ENCODE measurements at places on chromosomes 6 and 20.

DNA sequence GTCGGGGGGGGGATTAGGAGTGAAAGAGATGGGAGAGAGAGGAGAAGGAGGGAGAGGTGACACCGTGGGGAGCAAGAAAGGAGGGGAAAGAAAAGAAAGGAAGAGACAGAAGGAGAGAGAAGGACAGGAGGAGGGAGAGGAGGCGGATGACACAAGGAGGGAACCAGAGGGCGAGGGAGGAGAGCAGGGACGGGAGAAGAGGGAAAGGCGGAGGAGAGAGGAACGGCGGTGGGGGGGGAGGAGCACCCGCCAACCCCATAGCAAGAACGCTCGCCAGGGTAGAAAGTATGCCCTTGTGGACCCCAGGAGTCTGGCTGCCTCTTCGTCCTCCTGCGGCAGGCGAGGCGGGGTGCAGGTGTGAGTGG is 4.5 kb upstream of the INSM1 start:
- DNase-seq: no peak
- peak overlapping the region; percentile 14 for H3K4me3 ChIP-seq
- H3K4me1 ChIP-seq: peaks cover 56% of the 10 kb centered on the region
- no peaks in the 10 kb centered on the region for H3K36me3 ChIP-seq

GRCh38 chr6:123427008-123427407 is 209.7 kb downstream of the TRDN start:
- no peaks in the 10 kb centered on the region for H3K4me1 ChIP-seq
- no peak overlapping the region for H3K4me3 ChIP-seq
- H3K36me3 ChIP-seq: no peaks in the 10 kb centered on the region
- no peak overlapping the region for H3K27ac ChIP-seq
- H3K27me3 ChIP-seq: no peaks in the 10 kb centered on the region

- no peaks in the 10 kb centered on the region for H3K36me3 ChIP-seq
- peak overlapping the region; percentile 10 for H3K27ac ChIP-seq
- H3K27me3 ChIP-seq: no peaks in the 10 kb centered on the region
- peaks cover 8% of the 10 kb centered on the region for H3K4me1 ChIP-seq
- no peak for DNase-seq
Observed at GRCh38 chr6:18477301-18477941, 90.3 kb downstream of the RNF144B start.

GRCh38 chr6:6317386-6317785 is 3.1 kb downstream of the F13A1 start:
- no peaks in the 10 kb centered on the region for H3K36me3 ChIP-seq
- peak overlapping the region; percentile 30 for H3K4me3 ChIP-seq
- H3K4me1 ChIP-seq: no peaks in the 10 kb centered on the region

- no peak overlapping the region for H3K4me3 ChIP-seq
- H3K36me3 ChIP-seq: no peaks in the 10 kb centered on the region
- DNase-seq: peak; percentile 64
- peaks cover 4% of the 10 kb centered on the region for H3K4me1 ChIP-seq
- H3K27me3 ChIP-seq: no peaks in the 10 kb centered on the region
- H3K27ac ChIP-seq: no peak overlapping the region
Observed at GRCh38 chr6:138397128-138398122, 6.6 kb upstream of the HEBP2 start.

- DNase-seq: no peak
- H3K27ac ChIP-seq: no peak overlapping the region
- no peaks in the 10 kb centered on the region for H3K27me3 ChIP-seq
- no peaks in the 10 kb centered on the region for H3K36me3 ChIP-seq
Observed at GRCh38 chr6:81708113-81708699, 44.3 kb downstream of the TENT5A start.

DNA sequence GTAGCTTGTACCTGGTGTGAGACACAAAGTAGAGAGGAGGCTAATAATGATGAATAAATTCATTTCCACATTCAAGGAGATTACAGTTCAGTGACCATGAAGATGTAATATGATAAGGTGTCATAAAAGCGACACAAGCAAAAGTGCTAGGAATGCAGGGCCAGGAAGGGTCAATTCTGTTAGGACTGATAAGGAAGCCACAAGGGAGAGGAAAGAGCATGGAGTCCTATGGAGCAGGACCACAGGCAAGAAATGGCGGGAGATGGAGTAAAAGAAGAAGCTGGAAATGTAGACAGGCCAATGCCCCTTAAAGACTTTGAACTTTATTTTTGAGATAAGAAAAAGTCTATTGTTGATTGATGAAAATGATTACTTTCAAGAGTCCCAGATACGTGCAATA is 161.8 kb upstream of the KCNK16 start:
- no peak for DNase-seq
- H3K4me3 ChIP-seq: no peak overlapping the region
- H3K27ac ChIP-seq: no peak overlapping the region
- no peaks in the 10 kb centered on the region for H3K36me3 ChIP-seq
- H3K4me1 ChIP-seq: peaks cover 15% of the 10 kb centered on the region
- H3K27me3 ChIP-seq: no peaks in the 10 kb centered on the region

GRCh38 chr6:142088858-142089216 is 43.9 kb upstream of the GJE1 start:
- no peaks in the 10 kb centered on the region for H3K36me3 ChIP-seq
- no peak for DNase-seq
- H3K4me1 ChIP-seq: peaks cover 5% of the 10 kb centered on the region

GRCh38 chr6:122760330-122760729 is 19.2 kb upstream of the FABP7 start:
- DNase-seq: no peak
- H3K36me3 ChIP-seq: no peaks in the 10 kb centered on the region
- no peak overlapping the region for H3K4me3 ChIP-seq
- H3K27ac ChIP-seq: no peak overlapping the region

DNA sequence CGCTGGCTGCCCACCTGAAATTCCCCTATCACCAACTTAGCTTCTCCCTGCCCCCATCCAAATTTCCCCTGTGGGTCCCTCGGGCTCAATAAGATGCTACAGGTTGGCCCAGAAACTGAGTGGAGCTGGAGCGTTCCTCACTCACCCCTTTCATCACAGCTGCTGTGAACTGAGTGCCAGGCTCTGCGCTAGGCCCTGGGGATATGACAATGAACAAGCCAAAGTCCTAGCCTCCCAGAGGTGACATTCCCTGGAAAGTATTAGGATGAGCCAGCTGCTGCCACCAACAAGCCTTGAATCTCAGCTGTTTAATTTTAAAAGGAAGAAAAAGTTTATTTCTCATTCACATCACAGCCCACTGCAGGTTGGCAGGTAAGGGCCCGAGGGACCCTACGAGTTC is 86.6 kb upstream of the EYA2 start:
- no peak overlapping the region for H3K4me3 ChIP-seq
- H3K27ac ChIP-seq: no peak overlapping the region
- peaks cover 29% of the 10 kb centered on the region for H3K27me3 ChIP-seq

- no peak overlapping the region for H3K27ac ChIP-seq
- no peak overlapping the region for H3K4me3 ChIP-seq
- peaks cover 12% of the 10 kb centered on the region for H3K4me1 ChIP-seq
- H3K27me3 ChIP-seq: no peaks in the 10 kb centered on the region
- H3K36me3 ChIP-seq: peaks cover 26% of the 10 kb centered on the region
- no peak for DNase-seq
Observed at GRCh38 chr20:58421497-58421850, 32.4 kb downstream of the VAPB start.

- no peak for DNase-seq
- H3K27me3 ChIP-seq: no peaks in the 10 kb centered on the region
- H3K4me3 ChIP-seq: peak within 1 kb of the TSS; percentile 94
- H3K27ac ChIP-seq: peak within 1 kb of the TSS; percentile 97
Observed at GRCh38 chr6:149317644-149318571, at the start of gene TAB2. TAB2 (plus strand) TSS chr6:149317712; CDS start chr6:149369998, 52,286 bp downstream.

DNA sequence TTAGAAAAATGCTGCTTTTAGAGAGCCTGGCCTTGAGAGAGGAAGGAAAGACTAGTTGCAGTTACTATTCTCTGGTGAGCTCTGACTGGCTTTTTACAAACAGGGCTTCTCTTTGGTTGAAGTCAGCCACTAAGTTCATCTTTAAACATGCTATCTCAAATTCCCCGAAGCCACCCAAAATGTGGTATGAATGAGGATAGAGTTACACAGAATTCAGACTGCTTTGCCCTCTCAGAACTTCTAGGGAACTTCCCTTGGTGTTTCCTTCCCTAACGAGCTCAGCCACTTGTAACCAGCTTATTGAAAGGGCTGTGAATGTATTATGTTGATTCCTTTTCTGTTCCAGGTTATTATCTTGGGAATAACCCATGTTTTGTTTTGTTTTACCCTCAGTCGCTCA is 73.5 kb downstream of the EFHC1 start:
- no peaks in the 10 kb centered on the region for H3K27me3 ChIP-seq
- no peak overlapping the region for H3K27ac ChIP-seq

- H3K36me3 ChIP-seq: no peaks in the 10 kb centered on the region
- H3K27me3 ChIP-seq: no peaks in the 10 kb centered on the region
- H3K27ac ChIP-seq: no peak overlapping the region
- DNase-seq: no peak
Observed at GRCh38 chr6:45174045-45174444, 154.1 kb upstream of the RUNX2 start.

DNA sequence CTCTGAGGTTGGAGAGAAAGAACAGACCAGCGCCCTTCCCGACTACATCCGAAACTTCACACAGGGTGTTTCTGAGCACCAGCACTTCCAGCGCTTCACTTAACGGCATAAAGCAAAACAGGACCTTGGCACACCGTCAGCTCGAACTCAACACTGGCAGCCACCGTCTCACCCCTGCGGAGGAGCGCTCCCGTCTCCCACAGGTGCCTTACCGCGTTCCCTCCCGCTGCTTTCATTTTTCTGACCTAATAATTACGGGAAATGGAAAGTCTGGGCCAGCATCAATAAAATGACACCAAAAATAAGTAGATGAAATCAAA is 37.7 kb upstream of the SYNJ2 start:
- no peaks in the 10 kb centered on the region for H3K27me3 ChIP-seq
- no peak overlapping the region for H3K27ac ChIP-seq
- DNase-seq: no peak
- H3K36me3 ChIP-seq: peaks cover 45% of the 10 kb centered on the region
- peaks cover 3% of the 10 kb centered on the region for H3K4me1 ChIP-seq

- H3K27ac ChIP-seq: no peak overlapping the region
- no peak overlapping the region for H3K4me3 ChIP-seq
- no peak for DNase-seq
Observed at GRCh38 chr20:36666181-36666740, 20.3 kb upstream of the SLA2 start.

GRCh38 chr20:10572853-10573252 is 100.9 kb downstream of the JAG1 start:
- DNase-seq: no peak
- no peak overlapping the region for H3K4me3 ChIP-seq
- H3K27me3 ChIP-seq: no peaks in the 10 kb centered on the region
- H3K27ac ChIP-seq: no peak overlapping the region
- H3K4me1 ChIP-seq: no peaks in the 10 kb centered on the region

GRCh38 chr6:105476978-105477377 is 74.1 kb upstream of the PREP start:
- DNase-seq: no peak
- H3K27me3 ChIP-seq: no peaks in the 10 kb centered on the region
- H3K4me3 ChIP-seq: no peak overlapping the region
- no peak overlapping the region for H3K27ac ChIP-seq

DNA sequence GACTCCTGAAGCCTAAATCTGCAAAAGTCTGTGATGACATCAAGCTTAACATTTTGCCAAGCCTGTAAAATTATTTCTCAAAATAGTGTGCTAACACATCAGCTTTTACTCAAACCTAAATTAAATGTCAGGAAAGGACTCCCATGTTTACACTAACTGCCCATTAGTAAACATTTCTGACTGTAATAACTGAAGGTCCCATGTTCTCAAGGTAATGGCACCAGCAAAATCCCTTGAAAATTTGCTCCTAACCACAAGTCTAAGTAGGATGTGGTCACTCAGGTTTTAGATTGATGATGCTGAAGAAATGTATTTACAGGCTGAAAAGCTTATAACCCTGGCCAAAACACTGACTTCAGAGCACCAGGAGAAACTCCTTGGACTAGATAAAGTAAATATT is 33.0 kb downstream of the BACH2 start:
- H3K27ac ChIP-seq: peak overlapping the region; percentile 27
- no peak for DNase-seq
- H3K4me3 ChIP-seq: no peak overlapping the region

- no peaks in the 10 kb centered on the region for H3K36me3 ChIP-seq
- DNase-seq: no peak
- H3K4me3 ChIP-seq: no peak overlapping the region
- H3K4me1 ChIP-seq: peaks cover 4% of the 10 kb centered on the region
Observed at GRCh38 chr20:51400051-51400926, 142.2 kb downstream of the NFATC2 start.

DNA sequence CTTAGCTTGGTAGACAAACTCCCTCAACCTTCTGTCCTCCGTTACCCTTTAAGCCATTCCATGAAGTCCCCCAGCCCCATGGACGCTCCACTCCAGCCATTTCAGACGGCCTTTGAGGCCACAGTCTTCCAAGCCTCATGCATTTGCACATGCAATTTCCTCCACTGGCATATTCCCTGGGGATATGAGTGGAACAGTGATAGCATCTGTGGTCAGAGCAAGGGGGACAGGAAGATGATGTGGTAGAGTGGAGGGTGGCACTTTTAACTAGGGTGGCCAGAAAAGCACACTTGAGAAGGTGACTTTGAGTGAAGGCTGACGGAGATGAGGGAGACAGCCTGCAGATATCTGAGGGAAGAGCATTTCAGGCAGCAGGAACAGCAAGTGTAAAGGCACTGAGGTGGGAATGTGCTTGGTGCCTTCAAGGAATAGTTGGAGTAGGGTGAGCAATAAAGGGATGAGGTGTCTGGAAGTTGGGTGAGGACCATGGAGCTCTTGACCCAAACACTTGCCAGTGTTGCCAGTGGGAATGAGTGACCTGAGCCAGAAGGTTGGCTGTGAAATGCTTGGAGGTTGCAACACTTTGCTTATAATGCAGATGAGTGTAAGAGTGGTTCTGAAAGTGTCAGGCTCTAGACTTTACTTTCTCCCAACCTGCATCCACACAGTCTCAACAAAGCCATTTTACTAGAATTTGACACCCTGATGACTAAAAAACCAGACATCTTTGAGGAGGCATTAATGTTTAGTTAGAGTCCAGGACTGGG is 275.6 kb upstream of the SUPT3H start:
- H3K36me3 ChIP-seq: no peaks in the 10 kb centered on the region
- H3K4me1 ChIP-seq: no peaks in the 10 kb centered on the region
- no peak for DNase-seq
- H3K27me3 ChIP-seq: no peaks in the 10 kb centered on the region
- H3K4me3 ChIP-seq: no peak overlapping the region

GRCh38 chr20:40690836-40691565 is 2.0 kb upstream of the MAFB start:
- peak overlapping the region; percentile 97 for H3K27ac ChIP-seq
- peak overlapping the region; percentile 82 for H3K4me3 ChIP-seq
- DNase-seq: no peak
- peaks cover 38% of the 10 kb centered on the region for H3K27me3 ChIP-seq
- no peaks in the 10 kb centered on the region for H3K36me3 ChIP-seq
- peaks cover 24% of the 10 kb centered on the region for H3K4me1 ChIP-seq

DNA sequence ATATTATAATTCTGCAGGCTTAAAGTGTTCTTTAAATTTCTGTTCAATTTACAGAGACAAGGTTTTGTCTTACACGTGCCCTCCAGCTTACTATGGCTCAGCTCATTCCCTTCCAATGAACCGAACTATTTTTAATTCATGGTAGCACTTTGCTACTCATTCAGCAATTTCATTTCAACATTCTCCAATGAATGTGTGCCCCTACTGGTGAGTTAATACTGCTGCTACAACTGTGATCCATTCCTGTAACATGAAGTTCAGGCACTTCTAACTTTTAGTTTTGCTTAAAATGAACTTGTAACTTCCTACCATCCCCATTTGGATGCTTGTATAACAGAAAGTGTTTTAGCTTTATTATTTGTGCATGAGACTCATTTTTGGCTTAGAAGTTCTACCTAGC is 99.7 kb downstream of the F13A1 start:
- no peak for DNase-seq
- H3K36me3 ChIP-seq: no peaks in the 10 kb centered on the region
- no peak overlapping the region for H3K27ac ChIP-seq
- no peaks in the 10 kb centered on the region for H3K4me1 ChIP-seq
